ENCODE measurements at places on chromosomes 2 and 18.
A peak's percentile ranks its signal among the peaks of the same experiment; 100 is the strongest.

- DNase-seq, result no peak
These were observed 83.8 kb upstream of the TLK1 start for GRCh38 chr2:171244466-171244969.

GRCh38 chr2:185291035-185291647 is 447.5 kb upstream of the FSIP2 start:
- DNase-seq, result no peak

GRCh38 chr18:3972291-3972930 is 482.7 kb downstream of the DLGAP1 start:
- DNase-seq, result no peak

DNA sequence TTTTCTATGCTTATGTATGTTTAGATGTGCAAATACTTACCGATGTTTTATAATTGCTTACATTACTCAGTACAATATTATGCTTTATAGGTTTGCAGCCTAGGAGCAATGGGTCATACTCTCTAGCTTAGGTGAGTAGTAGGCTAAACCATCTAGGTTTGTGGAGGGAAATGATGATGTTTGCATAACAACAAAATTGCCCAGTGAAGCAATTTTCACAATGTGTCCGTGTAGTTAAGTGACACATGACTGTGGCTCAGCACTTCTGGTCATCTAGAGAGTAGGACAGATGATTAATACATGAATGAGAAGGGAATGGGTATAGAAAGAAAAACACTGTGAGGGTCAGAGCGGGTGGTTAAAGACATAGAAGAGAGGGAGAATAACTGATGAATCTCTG is 2116.2 kb upstream of the PIK3C3 start:
- no peak for DNase-seq

DNA sequence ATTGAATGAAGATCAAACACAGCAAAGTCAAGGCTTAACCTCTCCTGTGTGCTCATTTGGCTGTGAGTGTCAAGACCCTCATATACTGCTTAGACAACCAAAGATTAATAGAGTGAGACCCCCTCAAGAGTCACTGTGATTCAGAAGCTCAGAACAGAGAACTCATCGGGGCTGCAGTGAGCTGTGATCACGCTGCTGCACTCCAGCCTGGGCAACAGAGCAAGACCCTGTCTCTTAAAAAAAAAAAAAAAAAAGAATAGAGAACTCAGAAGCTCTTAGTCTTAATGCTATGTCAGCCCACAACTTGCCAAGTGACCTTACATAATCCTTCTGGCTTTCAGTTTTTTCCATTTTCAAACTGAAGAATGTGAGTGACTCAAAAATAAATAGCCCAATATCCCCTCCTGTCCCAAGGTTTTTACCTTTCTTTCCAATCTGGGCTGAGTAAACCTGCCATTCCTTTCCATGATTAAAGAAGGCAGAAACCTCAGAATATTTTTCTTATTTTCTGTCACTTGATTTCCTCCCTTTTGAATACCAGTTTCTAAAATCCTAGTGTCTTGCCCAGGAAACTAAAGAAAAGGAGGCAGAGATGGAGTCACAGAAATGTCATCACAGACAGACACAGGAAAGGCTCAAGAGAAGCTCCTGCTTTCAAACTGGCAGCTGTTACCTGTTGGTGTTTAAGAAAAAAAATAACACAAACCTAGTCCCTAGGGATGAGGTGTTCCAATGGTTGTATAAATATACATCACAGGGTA is 102.4 kb downstream of the CACNB4 start:
- DNase-seq, result no peak

DNA sequence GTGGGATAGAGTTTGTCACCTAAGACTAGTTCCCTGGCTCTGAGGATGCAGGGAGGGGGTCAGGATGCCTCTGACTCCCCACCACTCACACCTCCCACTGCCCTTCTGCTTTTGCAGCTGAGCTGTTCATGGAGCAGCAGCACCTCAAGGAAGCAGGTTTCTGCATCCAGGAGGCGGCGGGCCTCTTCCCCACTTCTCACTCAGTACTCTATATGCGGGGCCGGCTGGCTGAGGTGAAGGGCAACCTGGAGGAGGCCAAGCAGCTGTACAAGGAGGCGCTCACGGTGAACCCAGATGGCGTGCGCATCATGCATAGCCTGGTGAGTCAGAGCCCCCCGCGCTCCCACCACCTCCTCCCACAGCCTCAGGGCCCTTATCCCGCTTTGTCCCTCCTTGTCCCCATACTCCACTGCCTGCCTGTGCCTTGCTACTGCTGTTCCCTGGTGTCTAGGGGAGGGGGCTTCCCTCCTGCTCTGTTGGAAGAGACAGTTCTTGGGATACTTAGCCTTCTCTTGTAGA is 94.4 kb downstream of the STPG4 start:
- DNase-seq, result no peak

DNA sequence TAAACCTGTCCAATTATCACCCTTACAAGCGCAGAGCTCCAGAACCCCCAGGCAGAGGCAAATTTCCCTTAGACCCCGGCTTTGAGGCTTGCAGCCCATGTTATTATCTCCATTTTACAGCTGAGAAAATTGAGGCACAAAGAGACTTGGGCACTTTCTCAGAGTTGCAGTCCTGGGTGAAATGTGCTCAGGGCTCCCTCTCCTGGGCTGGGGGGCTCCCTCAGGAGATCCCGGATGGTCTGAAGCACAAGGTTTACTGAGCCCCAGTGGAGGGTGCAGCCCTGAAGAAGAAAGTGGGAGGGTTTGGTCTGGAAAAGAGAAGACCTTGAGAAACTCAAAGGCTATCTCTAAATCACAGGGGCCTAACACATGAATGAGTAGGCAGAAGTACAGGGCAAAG is 156.6 kb downstream of the CYRIA start:
- DNase-seq, result no peak

- DNase-seq, result no peak
These were observed 92.0 kb upstream of the BCL2L11 start for GRCh38 chr2:111028720-111029119.

- no peak for DNase-seq
These were observed 1.5 kb downstream of the ERBB4 start for GRCh38 chr2:212536817-212537725.

DNA sequence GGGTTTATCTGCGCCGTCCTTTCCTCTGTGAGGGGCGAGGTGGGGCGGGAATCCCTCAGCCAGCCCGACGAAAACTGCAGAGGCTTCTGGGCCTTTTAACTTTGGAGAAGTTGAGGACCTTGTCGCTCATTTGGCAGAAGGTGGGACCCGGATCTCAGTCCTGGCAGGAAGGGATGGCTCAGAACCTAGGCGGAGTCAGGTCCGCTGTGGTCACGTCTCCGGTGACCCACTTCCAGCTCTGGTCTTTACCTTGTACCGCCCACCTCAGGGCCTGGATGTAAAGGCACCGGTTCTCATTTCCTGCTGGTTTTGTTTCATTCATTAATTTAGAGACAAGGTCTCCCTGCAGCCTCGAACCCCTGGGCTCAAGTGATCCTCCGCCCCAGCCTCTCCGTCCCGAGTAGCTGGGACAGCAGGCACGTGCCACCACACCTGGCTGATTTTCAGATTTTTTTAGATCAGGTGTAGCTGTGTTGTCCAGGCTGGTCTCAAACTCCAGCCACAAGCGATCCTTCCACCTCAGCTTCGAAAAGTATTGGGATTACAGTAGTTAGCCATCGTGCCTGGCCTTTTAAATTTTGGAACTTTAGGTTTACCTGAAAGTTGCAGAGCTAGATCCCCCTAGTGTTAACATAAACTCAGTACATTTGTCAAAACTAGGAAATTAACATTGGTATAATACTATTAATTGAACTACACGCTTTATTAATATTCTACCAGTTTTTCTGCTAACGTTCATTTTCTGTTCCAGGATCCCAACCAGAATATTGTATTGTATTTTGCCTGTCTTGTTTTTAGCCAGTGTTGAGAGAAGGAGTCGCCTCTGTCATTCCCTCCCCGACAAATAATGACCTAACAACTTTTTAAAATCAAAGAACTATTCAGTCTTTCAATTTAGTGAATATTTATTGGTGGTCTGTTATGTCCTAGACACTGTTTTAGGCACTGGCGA is 852 bp downstream of the POLI start:
- peak; percentile 36 for DNase-seq

DNA sequence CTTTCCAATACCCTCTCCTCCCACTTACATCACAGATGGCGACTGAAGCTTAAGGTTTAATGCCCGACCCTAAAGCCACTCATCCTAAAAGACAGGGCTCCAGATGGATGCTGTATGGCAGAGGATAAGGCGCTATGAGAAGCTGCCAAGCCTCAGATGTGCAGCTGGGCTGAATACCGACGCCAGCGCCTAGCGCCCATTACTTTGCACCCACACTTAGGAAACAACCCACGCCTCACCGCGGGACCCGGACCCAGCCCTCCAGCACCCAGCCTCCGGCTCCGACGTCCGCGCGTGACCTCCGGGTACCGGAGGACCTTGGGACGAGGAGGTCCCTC is 335 bp downstream of the TRAK2 start:
- no peak for DNase-seq

- DNase-seq, result no peak
These were observed 31.0 kb upstream of the MAP3K20 start for GRCh38 chr2:173044686-173045085.

GRCh38 chr18:5639131-5639530 is 95.3 kb upstream of the EPB41L3 start:
- no peak for DNase-seq

- DNase-seq, result no peak
These were observed 137.7 kb downstream of the IRS1 start for GRCh38 chr2:226661789-226662545.

DNA sequence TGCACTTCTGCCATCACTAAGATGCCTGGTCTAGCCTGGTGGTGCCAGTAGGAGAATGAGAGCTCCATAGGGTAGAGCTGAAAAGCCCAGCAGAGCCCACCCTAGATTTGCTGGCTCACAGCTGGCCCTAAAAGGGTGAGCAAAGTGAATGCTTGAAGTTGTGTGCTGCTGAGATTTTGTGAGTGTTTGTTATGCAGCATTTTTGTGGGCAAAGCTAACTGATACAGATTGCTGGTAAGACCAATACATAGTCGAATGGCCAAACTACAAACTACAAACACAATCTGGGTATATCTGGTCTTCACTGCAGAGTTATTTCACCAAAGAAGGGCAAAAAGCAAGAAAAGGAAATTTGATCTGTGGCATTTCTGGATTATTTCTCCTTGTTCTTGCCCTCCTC is 7.1 kb upstream of the AGAP1 start:
- no peak for DNase-seq

- no peak for DNase-seq
These were observed 6.5 kb downstream of the RNF103 start for GRCh38 chr2:86617153-86617552.

- DNase-seq, result no peak
These were observed 188.7 kb upstream of the SIX3 start for GRCh38 chr2:44752761-44753160.

- DNase-seq, result no peak
These were observed 10.5 kb upstream of the CYP26B1 start for GRCh38 chr2:72157871-72158771.

GRCh38 chr2:181411105-181411849 is 45.9 kb upstream of the ITGA4 start:
- no peak for DNase-seq

DNA sequence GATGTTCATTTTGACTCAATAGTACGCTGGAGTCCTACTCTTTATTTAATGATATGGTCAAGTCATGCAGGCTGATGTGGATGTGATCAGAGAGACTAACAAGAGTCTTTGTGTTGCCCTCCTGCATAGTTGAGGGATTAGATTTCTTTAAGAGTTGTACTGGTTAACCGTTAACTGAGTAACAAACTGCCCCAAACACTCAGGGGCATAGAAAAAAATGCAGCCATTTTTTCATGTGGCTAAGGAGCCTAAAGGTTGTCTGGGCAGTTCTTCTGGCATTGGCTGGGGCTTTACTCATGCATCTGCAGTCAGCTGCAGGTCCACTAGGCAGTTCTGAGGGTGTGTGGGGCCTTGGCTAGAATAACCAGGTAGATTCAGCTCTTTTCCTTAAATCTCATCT is 32.5 kb downstream of the DOCK10 start:
- DNase-seq, result no peak

GRCh38 chr2:46942143-46942526 is 26.5 kb upstream of the MCFD2 start:
- peak; percentile 73 for DNase-seq

- DNase-seq, result no peak
These were observed 2154.0 kb upstream of the PIK3C3 start for GRCh38 chr18:39801010-39801409.

GRCh38 chr18:13435586-13436333 is 217.2 kb downstream of the LDLRAD4 start:
- no peak for DNase-seq

GRCh38 chr2:72144632-72145288 is 2.9 kb downstream of the CYP26B1 start:
- no peak for DNase-seq

DNA sequence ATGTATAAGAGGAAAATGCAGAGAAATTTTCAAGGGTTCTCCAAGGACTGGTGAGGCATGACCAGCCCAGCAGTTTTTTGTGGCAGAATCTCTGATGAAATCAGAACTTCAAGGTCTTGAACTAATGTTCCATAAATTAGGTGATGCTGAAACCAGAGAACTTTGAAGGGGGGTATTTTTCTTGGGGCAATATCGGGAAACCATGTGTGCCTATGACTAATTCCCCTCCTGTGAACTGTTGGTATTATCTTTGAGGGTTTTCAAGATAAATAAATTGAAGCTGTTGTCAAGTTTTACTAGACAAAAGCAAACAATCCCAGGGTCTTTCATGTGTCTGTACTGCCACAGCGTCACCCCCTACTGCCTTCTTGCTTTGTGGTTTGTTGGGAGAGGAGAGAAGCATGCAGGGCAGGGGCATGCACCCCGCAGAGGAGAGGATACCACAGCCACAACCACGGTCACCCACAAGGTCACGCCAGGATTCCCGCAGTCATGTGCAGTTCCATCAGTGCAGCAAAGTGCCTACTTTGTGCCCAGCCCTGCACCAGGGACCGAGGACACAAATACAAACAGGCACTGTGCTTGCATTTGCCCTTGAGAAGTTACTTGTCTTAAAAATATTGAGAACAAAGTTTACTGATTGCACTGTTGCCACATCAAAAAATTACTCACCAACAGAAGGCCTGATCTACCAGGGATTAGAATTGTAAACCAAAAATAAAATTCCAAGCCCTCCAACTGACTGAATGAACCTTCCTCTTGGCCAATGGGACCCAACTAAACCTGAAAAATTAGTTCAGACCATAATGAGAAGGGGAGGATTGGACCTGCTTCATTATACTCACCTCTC is 413.3 kb upstream of the TRIB2 start:
- DNase-seq, result no peak
